ENCODE measurements at places on chromosomes 6 and 20.

GRCh38 chr6:134352786-134353480 is 35.0 kb upstream of the SGK1 start:
- no peak for DNase-seq

DNA sequence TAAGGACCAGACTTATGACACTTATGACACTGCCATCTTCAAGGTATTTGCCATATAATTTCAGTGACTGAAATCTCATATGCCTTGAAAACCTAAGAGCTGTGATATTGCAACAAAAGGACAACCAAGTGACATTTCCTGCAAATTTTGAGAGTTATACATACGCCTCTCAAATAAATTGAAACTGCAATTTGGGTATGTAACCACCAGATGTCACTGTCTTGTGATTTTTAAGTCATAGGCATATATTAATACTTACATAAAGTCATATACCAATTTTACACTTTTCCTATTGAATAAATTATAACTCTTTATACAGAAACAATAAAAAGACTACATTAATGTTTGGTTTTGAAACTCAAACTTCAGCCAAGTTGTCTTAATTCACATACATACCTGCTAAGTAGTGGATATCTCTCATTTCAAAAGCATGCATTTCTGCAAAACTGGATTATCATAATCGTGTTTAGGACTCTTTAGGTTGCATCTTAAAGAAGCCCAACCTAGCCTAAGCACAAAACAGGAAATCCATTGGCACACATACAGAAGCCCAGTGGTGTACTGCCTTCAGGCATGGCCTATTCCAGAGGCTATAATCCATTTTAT is 180.2 kb downstream of the PACRG start:
- peak; percentile 30 for DNase-seq

- no peak for DNase-seq
Observed at GRCh38 chr6:6556738-6557503, 31.6 kb upstream of the LY86 start.

GRCh38 chr6:33073431-33073871 is at the start of gene HLA-DPA1:
Gene HLA-DPA1, minus strand, starts transcription at chr6:33073649.
- no peak for DNase-seq

GRCh38 chr20:13302647-13303450 is 81.8 kb downstream of the ISM1 start:
- no peak for DNase-seq

DNA sequence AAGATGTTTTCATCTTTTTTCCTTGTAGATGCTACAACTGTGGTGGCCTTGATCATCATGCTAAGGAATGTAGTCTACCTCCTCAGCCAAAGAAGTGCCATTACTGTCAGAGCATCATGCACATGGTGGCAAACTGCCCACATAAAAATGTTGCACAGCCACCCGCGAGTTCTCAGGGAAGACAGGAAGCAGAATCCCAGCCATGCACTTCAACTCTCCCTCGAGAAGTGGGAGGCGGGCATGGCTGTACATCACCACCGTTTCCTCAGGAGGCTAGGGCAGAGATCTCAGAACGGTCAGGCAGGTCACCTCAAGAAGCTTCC is 101.5 kb downstream of the POPDC3 start:
- no peak for DNase-seq

- no peak for DNase-seq
Observed at GRCh38 chr6:113873043-113873667, 16.0 kb downstream of the MARCKS start.

GRCh38 chr6:16850681-16851026 is 89.4 kb upstream of the ATXN1 start:
- DNase-seq = no peak

GRCh38 chr20:25247000-25247517 is 826 bp upstream of the PYGB start:
- DNase-seq = no peak

- DNase-seq = no peak
Observed at GRCh38 chr6:131161987-131162386, 26.7 kb downstream of the AKAP7 start.

DNA sequence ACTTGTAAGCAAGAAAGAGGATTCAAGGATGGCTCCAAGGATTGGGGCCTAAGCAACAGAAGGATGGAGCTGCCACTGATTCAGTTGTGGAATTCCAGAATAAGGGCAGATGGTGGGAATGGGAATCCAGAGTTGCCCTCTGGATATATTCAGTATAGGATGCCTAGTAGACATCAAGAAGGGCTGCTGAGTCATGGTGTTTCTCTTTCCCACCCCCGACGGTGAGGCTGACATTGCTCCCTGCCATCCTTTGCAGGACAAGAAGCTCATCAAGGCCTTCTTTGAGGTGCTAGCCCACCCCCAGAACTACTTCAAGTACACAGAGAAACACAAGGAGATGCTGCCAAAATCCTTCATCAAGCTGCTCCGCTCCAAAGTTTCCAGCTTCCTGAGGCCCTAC is 11.2 kb upstream of the ZNF76 start:
- DNase-seq = no peak

All from Panc1 (cell line).